GM23338 (cell line): ENCODE measurements at places on chromosomes 1 and 21. TPM values are rescaled to one million over a fixed set of nuclear protein-coding genes. Genes with fewer than 3 reads are reported as not detected.

DNA sequence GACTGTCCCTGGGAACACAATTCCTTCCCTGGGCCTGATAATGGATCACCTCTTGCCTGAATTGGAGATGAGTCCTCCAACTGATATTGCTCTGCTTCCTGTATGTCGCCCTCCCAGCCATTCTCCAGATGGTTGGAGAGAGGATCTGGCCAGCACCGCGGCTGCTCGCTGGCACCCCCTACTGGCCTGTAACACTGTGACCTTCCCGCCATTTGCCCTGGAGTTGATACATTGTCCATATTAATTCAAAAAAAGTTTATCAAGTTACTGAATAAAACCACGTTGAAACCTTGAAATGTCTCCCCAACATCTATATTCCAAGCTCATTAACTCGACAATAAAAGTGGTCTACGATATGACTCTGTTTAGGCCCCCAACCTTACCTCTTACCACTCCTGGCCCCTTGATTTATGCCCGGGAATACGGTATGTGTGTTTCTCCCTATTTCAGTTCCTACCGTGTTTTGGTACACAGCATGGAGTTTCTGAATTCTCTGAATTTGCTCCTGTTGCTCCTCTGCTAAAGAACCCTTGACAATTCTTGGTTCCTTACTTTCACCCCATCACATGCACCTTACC is 241.8 kb upstream of the KIAA0040 start:
- H3K4me1 ChIP-seq: no peaks in the 10 kb centered on the region
- peak; percentile 68 for DNase-seq
- no peak overlapping the region for H3K27ac ChIP-seq
- no peak overlapping the region for H3K4me3 ChIP-seq
- no peaks in the 10 kb centered on the region for H3K27me3 ChIP-seq
- H3K36me3 ChIP-seq: no peaks in the 10 kb centered on the region

GRCh38 chr1:169933984-169934725 is 40.5 kb upstream of the SCYL3 start:
- no peak overlapping the region for H3K4me3 ChIP-seq
- H3K27me3 ChIP-seq: no peaks in the 10 kb centered on the region

DNA sequence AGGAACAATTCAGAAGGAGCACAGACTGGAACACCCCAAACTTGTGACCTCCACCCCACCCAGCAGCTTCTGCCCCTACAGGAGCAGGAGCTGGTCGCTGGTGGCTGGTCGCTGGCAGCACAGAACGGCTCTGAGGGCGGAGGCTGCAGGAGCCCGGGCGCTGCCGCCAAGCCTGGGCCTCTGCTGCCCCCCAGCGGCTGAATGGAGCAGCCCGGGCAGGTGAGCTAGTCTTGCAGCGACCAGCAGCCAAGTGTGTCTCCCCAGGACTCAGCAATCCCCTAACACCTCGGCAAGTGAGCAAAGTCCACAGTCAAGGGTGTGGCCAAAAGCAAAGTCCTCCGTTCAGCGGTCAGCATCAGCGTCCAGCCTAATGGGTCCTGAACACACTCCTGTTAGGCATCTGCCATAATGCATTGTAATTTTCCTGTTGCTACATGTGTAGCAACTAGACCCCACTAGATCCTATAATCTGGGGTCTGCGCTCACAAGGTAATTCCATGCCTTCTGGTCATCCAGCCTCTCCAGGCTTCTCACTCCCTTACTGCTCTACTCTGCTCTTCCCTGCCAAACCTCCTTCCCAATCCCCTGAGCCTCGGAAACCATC is 12.1 kb upstream of the GJB5 start:
- no peak overlapping the region for H3K4me3 ChIP-seq
- H3K4me1 ChIP-seq: no peaks in the 10 kb centered on the region; the same call in 1 of the 2 replicates
- H3K36me3 ChIP-seq: no peaks in the 10 kb centered on the region
- no peaks in the 10 kb centered on the region for H3K27me3 ChIP-seq
- H3K27ac ChIP-seq: no peak overlapping the region

GRCh38 chr1:51417496-51418383 is 87.4 kb upstream of the TTC39A start:
- H3K27ac ChIP-seq: no peak overlapping the region
- no peak overlapping the region for H3K4me3 ChIP-seq
- peaks cover 4% of the 10 kb centered on the region; the same call in 1 of the 2 replicates for H3K4me1 ChIP-seq

GRCh38 chr1:184068354-184068753 is 16.8 kb downstream of the TSEN15 start:
- H3K27me3 ChIP-seq: no peaks in the 10 kb centered on the region
- H3K27ac ChIP-seq: no peak overlapping the region
- H3K36me3 ChIP-seq: no peaks in the 10 kb centered on the region
- peaks cover 34% of the 10 kb centered on the region for H3K4me1 ChIP-seq
- DNase-seq: peak; percentile 58

DNA sequence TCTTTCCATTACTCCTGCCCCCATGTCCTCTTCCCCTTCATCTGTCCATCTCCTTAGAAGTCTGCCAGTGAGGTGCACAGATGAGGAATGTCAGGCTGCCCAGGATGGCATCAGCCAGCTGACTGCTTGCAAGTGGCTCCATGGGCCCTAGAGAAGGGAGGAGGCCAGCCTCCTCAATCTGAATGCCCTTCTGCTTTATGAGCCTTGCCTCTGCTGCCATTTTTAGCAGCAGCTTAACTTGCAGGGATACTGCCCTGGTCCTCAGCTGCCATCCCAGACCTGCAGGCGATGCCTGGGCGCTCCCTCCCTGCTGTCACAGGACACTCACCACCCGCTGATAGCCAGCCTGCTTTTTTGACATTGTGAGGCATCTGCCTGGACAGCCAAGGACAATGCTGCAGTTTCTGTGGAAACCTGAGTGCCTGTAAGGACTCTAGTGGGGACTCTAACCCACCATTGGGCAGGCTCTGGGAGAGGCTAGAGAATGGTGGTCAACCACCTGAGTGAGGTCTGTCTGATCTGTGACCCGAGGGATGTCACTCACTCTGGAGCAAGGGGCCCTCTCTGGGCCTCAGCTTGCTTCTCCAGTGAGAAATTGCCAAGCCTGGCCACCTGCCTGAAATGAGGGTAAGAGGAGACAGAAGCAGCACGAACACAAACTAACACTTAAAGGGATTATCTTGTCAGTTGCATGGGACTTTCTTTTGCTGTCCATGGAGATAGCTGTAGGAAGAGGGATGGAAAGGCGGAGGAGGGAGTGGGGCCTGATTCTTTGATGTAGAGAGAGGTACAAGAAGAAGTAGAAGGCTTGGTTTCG is 185.0 kb downstream of the MIS18A start:
- no peak overlapping the region for H3K4me3 ChIP-seq
- H3K36me3 ChIP-seq: no peaks in the 10 kb centered on the region
- no peaks in the 10 kb centered on the region for H3K27me3 ChIP-seq

DNA sequence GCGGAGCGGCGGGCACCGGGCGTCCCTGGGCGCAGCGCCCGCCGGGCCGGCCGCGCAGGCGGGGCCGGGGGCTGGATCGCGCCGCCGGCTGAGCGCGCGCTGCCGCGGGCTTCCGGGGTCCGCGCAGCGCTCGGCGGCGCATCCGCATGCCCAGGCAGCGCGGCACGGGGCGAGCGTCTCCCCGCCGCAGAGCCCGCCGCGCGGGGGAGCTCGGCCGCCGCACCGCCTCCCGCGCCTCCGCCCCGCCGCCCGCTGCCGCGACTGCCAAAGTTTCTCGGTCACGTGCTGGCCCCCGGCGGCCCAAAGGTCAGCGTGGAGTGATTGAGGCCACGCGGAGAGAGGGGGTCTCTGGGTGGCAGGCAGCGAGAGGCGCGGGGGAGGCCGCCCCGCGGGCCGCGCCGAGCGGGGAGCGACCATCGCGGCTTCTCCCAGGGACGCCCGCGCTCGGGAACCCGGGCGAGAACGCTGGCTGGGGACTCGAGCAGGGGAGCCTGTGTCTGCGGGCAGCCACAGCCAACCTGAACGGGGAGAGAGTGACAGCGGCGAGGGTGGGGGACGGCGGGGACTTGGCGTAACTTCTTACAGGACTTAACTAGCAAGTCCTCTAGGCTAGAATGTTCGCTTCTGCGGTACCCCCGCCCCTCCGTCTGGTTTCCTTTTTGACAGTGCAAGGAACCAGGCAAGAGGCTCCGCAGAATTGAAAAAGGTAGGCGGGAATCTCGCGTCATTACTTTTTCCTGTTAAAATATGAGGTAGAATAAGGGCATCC is at the start of gene ILDR2:
Gene ILDR2 (minus strand): TSS at position 180 of the 769 bp plus-strand sequence. CDS start 272 bp downstream, outside the sequence.
- H3K27me3 ChIP-seq: peaks cover 77% of the 10 kb centered on the region
- H3K4me3 ChIP-seq: peak within 1 kb of the TSS; percentile 78
- DNase-seq: peak; percentile 81

The USH2A gene
- total RNA-seq: under 0.01 and 0.03 TPM in 2 replicates

The MSH4 gene
- 0.24 and 0.97 TPM in 2 replicates for total RNA-seq

The PEAR1 gene
- 0.28 and 0.47 TPM in 2 replicates for total RNA-seq

The OR2L5 gene
- total RNA-seq: not detected in 2 replicates

The NEGR1 gene
- total RNA-seq: 0.93 and 0.94 TPM in 2 replicates

The CD1E gene
- total RNA-seq: not detected in 2 replicates
